ENCODE measurements at places on chromosomes 16 and 17. TPM values are rescaled to one million over a fixed set of nuclear protein-coding genes. Genes with fewer than 3 reads are reported as not detected.

HOXB4 gene
- 1.9 TPM for total RNA-seq

DNA sequence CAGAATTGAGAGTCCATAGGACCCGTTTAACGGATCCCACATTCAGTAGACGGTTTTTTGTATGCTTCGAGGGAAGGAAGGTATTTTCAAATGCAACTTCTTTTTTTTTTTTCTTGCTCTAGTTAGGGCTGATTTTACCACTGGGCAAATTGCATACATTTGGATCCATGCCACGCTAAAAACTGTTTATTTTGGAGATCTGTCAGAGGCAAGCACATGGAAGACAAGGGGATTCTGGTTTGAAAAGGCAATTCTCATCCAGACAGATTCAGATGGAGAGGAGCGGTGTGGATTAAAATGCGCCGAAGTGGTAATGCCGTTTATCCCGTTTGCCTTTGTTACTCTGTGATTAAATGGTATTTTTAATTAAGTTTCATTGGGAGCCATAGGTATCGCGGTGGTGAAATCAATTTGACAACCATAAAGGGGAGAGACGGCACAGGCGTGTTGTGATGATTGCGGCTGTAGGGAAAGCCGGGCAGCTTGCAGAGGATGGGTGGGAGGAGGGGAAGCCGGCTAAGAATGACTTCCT, 170.4 kb downstream of the IRX3 start:
- DNase-seq, result no peak

- peak; percentile 84 for DNase-seq
Observed at GRCh38 chr16:69179328-69180010, 7.5 kb upstream of the SNTB2 start.

GRCh38 chr17:64328036-64328858, 62.4 kb downstream of the PECAM1 start:
- DNase-seq, result no peak

FGF11 gene
- total RNA-seq, result 0.18 TPM

NSF gene
- 94.7 TPM for total RNA-seq

- DNase-seq, result no peak
Observed at GRCh38 chr16:56075732-56076388, 115.4 kb upstream of the GNAO1 start.

- DNase-seq, result no peak
Observed at GRCh38 chr16:19210968-19211367, 42.9 kb downstream of the SYT17 start.

DNA sequence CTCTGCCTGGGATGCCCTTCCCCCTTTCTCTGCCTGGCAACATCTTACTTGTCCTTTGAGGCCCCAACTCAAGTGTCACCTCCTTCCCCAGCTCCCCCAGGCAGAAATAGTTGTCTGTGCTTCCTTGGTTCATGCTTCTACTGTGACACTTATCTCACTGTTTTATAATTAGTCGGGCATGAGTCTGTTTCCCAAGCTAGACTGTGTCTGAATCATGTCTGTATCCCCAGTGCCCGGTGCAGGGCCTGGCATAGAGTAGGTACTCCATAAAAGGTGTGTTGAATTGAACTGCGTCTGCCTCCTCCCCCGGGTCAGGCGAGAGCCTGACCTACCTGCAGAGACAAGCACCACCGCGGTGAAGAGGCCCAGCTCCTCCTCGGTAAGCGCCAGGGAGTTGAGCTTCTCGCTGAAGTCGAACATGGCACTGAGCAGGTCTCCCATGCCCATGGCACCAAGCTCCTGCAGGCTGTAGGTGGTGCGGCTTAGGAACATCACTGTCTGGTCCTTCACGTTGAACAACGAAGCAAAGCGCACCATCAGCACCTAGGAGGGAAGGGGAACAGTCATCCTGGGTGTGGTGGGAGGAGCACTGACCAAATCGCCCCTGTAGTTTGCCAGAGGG, 6.7 kb downstream of the NR1D1 start:
- no peak for DNase-seq

DNA sequence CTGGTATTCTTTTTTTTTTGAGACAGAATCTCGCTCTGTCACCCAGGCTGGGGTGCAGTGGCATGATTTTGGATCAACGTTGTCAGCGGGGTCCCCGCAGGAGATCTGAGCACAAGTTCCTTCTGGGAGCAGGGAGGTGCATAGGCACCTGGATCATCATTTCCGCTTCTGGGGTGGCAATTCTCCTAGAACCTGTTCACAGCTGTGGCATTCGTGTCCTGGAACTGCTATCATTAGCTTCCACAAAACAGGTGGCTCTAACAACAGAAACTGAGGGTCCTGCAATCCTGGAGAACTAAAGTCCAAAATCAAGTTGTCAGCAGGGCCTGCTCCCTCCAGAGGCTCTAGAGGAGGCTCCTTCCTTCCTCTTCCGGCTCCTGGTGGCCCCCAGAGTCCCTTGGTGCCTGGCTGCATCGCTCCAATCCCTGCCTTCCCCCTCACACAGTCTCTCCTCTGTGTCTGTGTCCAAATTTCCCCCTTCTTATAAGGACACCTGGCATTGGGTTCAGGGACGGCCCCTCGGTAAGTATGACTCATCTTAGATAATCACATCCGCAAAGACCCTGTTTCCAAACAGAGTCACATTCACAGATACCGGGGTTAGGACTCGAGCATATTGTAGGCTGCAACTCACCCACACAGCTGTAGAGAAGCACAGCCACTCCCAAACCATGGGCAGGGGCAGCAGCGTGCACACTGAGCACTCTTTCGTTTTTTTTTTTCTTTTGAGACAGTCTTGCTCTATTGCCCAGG, 43.5 kb upstream of the KLHDC4 start:
- peak; percentile 53 for DNase-seq

HS3ST4 gene
- total RNA-seq, result not detected

GRCh38 chr17:17924131-17924856, 47.9 kb downstream of the TOM1L2 start:
- DNase-seq, result no peak

DNA sequence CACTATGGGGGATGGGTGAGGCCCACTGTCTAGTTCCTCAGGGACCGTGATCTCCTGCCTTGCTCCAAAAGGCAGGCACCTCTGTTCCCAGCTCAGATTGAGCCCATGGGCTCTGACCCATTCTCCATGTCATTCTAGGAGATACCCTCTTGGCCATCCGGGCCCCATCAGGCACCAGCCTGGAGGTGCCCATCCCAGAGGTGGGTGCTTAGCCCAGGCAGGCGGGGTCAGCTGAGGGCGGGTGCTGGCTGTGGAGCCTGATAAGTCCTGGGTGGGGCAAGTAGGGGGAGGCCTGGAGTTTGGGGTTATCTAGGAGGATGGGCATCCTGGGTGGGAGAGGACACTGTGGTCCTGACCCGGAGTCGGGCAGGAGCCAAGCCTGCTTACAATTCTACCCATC, 2.3 kb downstream of the E2F4 start:
- no peak for DNase-seq

UTS2R gene
- not detected for total RNA-seq

- no peak for DNase-seq
Observed at GRCh38 chr16:87028481-87029320, 288.5 kb downstream of the C16orf95 start.
